ENCODE measurements at places on chromosomes 2 and 18.

GRCh38 chr2:108616318-108616717 is 82.0 kb downstream of the LIMS1 start:
- no peak for DNase-seq

- DNase-seq = no peak
These were observed 106.5 kb downstream of the APOB start for GRCh38 chr2:20937353-20937752.

- no peak for DNase-seq
These were observed 69.4 kb downstream of the EMILIN2 start for GRCh38 chr18:2916184-2916583.

- DNase-seq = no peak
These were observed 72.7 kb upstream of the SPOPL start for GRCh38 chr2:138428710-138429440.

GRCh38 chr2:114025030-114025429 is 135.1 kb downstream of the ACTR3 start:
- DNase-seq = no peak

- no peak for DNase-seq
These were observed 104.9 kb downstream of the CERS6 start for GRCh38 chr2:168560817-168561499.

GRCh38 chr2:115678129-115678528 is 1235.7 kb downstream of the DPP10 start:
- no peak for DNase-seq

- no peak for DNase-seq
These were observed 50.7 kb upstream of the PAIP2B start for GRCh38 chr2:71277536-71278103.

DNA sequence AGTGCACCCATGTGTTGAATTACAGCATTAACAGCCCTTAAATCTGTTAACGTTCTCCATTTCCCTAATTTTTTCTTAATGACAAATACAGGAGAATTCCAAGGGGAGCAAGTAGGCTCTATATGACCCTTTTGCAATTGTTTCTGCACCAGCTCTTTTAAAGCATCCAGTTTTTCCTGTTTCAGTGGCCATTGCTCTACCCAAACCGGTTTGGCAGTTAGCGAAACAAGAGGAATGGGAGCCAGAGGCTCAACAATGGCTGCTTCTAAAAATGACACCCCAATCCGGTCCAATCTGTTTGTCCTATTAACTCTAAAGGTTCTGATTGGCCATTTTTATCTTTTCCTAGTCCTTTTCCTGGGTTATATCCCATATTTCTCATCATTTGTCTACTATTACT is 15.1 kb upstream of the SUCLG1 start:
- no peak for DNase-seq

GRCh38 chr2:16165518-16166326 is 225.4 kb downstream of the MYCN start:
- DNase-seq = no peak

DNA sequence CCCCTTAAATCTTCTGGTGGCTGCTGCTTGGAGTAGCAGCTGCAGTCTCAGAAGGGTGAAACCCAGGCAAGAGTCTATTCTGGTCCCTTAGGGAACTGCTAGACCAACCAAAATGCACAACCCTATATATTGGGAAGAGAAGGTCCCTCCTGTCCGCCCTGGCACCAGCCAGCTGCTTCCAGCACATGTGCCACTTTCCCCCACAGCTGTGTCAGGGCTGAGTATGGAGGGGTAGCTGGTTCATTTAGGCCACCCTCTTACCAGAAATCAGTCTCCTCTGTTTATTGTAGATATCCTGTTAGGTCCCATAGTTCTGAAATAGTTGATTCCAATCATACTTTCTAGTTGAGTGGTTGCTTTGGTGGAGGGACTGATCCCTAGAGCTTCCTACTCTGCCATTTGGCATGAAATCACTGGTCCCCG is 68.9 kb downstream of the BIRC6 start:
- DNase-seq = peak; percentile 38

GRCh38 chr2:64243081-64244036 is 99.1 kb upstream of the PELI1 start:
- no peak for DNase-seq

DNA sequence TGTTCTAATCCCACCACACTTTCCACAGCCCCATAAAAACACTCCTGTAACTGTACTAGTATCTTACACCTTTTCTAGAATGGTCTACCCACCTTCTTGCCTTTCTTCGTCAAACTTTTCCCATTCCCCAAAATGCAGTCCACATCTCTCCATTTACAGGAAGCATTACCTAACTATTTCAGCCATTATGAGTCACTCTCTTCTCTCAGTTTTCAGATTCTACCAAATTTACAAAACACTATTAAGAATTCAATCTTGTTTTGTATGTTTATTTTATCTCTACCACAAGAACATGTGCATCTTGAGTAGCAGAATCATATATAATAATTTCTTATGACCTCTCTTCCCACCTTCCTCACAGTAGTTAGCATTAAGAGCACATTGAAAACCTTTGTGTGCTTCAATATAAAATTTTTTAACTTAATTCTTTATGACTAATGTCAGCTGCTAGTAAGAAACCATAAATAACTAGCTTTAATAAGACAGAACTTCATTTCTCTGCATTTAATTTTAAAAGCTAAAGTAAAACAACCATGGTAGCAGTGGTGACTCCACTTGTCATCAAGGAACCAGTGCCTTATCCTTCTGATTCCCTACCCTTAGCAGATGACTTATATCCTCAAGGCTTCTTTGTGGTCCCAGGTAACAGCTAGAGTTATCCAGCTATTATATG is 56.6 kb upstream of the MAP2 start:
- DNase-seq = no peak

DNA sequence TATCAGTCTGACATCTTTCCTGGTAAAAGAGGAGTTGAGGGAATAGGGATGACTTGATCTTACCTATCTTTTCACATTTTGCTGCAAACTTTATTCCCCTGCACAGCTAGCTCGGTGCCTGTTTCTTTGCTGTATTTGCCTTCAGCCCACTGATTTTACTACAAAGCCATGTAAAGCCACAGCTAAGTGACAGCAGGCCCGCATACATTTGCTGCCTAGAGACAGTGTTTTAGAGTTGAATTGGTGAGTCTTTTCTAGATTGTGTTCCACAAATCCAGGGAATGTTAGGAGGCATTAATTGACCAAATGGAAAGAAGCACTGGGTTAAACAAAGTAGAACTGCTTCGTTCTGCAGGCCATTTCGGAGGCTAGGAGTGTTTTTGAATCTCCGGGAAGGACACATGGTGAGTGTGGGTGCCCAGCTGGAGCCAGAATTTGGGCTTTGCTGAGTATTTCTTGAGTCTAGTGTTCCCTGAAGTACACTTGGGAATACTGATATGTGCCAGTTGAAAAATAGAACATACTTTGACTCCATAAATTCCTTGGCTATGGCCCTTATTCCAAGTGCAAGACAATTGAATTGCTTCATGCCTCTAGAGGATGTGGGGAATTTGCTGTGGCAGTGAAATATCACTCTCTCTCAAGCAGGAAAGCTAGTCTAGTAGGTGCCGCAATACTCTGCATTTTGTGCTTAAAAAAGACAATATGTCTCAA is 329.8 kb downstream of the PTPRM start:
- no peak for DNase-seq

GRCh38 chr2:61750624-61751023 is 103.2 kb downstream of the FAM161A start:
- peak; percentile 36 for DNase-seq

GRCh38 chr2:161436411-161436810 is 20.3 kb downstream of the TBR1 start:
- DNase-seq = peak; percentile 26

DNA sequence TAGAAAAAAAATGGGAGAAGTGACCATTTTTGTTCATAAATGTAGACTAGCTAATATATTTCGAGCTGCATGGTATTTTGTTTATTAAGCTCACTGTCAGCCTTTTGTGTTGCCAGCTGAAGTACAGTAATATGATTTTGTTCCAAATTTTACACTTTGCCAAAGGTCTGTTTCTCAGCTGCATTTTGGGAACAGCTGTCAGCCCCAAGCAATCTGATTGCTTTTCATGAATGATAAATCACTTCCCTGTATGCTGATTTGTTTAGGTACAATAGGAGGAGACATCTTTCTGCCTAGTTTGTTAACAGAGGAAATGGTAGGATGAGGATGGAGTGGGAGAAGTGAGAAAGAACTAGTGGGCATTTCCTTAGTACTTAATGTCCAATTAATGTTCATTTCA is 79.3 kb downstream of the NABP1 start:
- DNase-seq = no peak

- DNase-seq = no peak
These were observed 220.3 kb downstream of the ANAPC1 start for GRCh38 chr2:111663471-111664274.

GRCh38 chr2:120436885-120437603 is 91.1 kb downstream of the INHBB start:
- no peak for DNase-seq

DNA sequence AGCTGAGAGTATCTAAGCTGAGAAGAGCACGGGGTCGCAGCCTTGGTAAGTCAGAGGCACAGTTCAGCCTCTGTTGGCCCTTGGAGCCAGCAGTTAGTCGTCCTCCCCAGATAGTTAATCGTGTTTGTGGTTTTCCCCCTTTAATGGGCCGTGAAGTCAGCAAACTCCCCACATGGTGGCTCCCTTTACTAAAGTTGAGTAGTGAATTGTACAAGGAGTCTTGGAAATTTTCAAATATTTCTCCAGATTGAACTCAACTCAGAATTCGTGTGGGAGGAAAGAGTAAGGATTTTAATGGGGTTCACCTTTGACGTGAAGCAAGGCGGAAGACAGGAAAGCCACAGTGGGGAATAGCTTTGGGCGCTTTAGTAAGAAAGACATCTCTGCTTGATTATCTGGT is 2.4 kb upstream of the ADCYAP1 start:
- DNase-seq = no peak

DNA sequence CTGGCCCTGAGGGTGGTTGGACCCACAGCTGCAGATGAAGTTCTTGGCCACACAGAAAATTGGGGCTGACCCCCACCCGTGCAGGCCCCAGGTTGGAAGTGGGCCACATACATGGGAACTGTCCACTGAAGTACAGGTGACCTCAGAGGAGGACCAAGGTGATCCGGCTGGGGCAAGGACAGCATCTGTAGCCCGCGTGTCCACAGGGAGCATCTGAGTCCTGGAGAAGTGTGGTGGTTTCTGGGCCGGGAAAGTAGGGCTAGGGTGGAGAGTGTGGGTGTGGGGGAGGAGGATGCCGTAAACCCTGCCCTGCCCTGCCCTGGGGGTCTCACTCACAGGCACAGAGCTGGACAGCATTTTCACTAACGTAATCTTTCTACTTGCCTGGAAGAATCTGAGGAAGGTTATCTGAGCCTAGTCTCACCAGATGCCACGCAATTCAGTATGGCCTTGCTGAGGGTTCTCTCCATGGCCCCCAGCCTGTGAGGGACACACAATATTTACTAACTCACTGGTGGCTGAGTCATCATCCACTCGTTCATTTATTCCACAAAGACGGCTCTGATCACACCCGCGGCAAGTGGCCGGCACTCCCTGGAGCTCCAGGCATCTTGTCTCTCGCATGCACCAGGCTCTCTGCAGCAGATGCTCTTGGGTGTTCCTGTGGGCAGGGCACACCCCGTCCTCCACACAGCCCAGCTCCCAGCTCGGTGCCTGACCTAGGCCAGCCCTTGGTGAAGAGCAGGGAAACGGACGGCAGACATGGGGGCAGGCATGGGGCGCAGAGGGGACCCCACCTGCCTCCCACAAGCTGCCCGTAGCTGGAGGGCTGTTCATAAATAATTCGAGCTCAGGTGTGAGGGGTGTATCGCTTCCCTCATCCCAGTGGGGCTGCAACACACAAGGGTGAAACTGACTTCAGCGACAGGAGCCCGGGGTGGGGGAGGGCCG is 51.2 kb downstream of the INHBB start:
- DNase-seq = no peak

GRCh38 chr2:13056259-13056843 is 339.6 kb downstream of the TRIB2 start:
- no peak for DNase-seq

- DNase-seq = no peak
These were observed 225.6 kb downstream of the ASXL3 start for GRCh38 chr18:33803636-33804035.

- no peak for DNase-seq
These were observed 1.3 kb downstream of the FMNL2 start for GRCh38 chr2:152336119-152336853.

- DNase-seq = no peak
These were observed 120.2 kb upstream of the TMEFF2 start for GRCh38 chr2:192314800-192315481.

- peak; percentile 89 for DNase-seq
These were observed 35.9 kb downstream of the ADI1 start for GRCh38 chr2:3483227-3483985.

DNA sequence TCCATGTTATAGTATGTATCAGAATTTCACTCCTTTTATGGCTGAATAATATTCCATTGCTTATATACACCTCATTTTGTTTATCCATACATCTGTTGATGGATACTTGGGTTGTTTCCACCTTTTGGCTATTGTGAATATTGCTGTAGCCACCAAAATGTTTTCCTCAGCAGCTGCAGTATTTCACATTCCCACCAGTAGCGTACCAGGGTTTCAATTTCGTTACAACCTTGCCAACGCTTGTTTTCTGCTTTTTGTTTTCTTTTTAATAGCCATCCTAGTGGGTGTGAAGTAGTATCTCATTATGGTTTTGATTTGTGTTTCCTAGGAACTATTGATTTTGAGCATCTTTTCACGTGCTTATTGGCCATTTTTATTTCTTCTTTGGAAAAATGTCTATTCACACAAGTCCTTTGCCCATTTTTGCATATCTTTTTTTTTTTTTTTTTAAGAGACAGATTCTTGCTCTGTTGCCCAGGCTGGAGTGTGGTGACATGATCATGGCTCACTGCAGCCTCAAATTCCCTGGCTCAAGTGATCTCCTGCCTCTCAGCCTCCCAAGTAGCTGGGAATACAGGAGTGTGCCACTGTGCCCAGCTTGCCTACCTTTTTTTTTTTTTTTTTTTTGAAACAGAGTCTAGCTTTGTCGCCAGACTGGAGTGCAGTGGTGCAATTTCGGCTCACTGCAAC is 14.2 kb downstream of the UBXN2A start:
- no peak for DNase-seq

DNA sequence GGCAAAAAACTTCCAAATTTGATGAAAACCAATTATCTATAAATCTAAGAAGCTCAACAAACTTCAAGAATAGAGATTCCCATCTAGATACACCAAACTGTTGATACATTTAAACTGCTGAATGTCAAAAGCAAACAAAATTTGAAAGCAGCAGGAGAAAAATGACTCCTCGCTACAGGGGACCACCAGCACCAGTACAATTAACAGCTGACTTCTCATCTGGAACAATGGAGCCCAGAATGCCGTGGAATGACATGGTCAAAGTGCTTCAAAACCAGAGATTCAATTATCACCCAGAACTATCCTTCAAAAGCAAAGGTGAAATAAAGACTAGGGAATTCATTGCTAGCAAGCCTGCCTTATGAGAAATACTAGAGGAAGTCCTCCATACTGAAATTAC is 11.6 kb downstream of the SRSF7 start:
- DNase-seq = no peak

GRCh38 chr2:230922951-230923717 is 1.9 kb downstream of the GPR55 start:
- no peak for DNase-seq

GRCh38 chr2:119541476-119541875 is 2.8 kb upstream of the CFAP221 start:
- DNase-seq = no peak
